ENCODE measurements at places on chromosomes 3 and 15. TPM values are rescaled to one million over a fixed set of nuclear protein-coding genes. Genes with fewer than 3 reads are reported as not detected.

The SIDT1 gene
- 2.1 TPM for polyA plus RNA-seq

The LRRC49 gene
- 20.0 TPM for polyA plus RNA-seq

The PRR23E gene
- polyA plus RNA-seq: not detected

The DUOXA2 gene
- polyA plus RNA-seq: not detected

The CNTN3 gene
- 6.3 TPM for polyA plus RNA-seq

The HYAL1 gene
- 7.7 TPM for polyA plus RNA-seq

The ACP3 gene
- 59.9 TPM for polyA plus RNA-seq

The DZIP1L gene
- 22.2 TPM for polyA plus RNA-seq

The EPHA3 gene
- 4.3 TPM for polyA plus RNA-seq

The SPINK8 gene
- 0.33 TPM for polyA plus RNA-seq

The FBLN2 gene
- polyA plus RNA-seq: 22.9 TPM

The ZBBX gene
- 5.4 TPM for polyA plus RNA-seq

The TMEM202 gene
- not detected for polyA plus RNA-seq

The MYRIP gene
- polyA plus RNA-seq: 2.0 TPM

The CHDH gene
- polyA plus RNA-seq: 8.3 TPM

The KLHL6 gene
- polyA plus RNA-seq: 1.7 TPM

The SSUH2 gene
- polyA plus RNA-seq: 4.6 TPM

The SERPINI2 gene
- 1.0 TPM for polyA plus RNA-seq

The RUBCN gene
- polyA plus RNA-seq: 10.1 TPM

The MKRN3 gene
- polyA plus RNA-seq: 2.0 TPM

The HIGD2B gene
- not detected for polyA plus RNA-seq

The MKRN2OS gene
- 0.74 TPM for polyA plus RNA-seq

The GPR87 gene
- 0.17 TPM for polyA plus RNA-seq

The TMC3 gene
- polyA plus RNA-seq: 0.24 TPM

The ATP8B4 gene
- polyA plus RNA-seq: 3.6 TPM

The SAXO2 gene
- polyA plus RNA-seq: 9.3 TPM

The CMTM8 gene
- 10.8 TPM for polyA plus RNA-seq

The OR5K2 gene
- polyA plus RNA-seq: 0.81 TPM

The CIB1 gene
- 55.7 TPM for polyA plus RNA-seq

The PTPRG gene
- 78.2 TPM for polyA plus RNA-seq

The MESP1 gene
- polyA plus RNA-seq: 1.3 TPM

The SAMD7 gene
- not detected for polyA plus RNA-seq

The DPPA4 gene
- 2.5 TPM for polyA plus RNA-seq

The CCDC33 gene
- 8.7 TPM for polyA plus RNA-seq

The HRH1 gene
- polyA plus RNA-seq: 1.9 TPM

The MOBP gene
- 0.30 TPM for polyA plus RNA-seq

The STRC gene
- polyA plus RNA-seq: 1.8 TPM

The BCHE gene
- polyA plus RNA-seq: 6.3 TPM

The CFAP20DC gene
- polyA plus RNA-seq: 4.1 TPM

The SLC25A20 gene
- polyA plus RNA-seq: 18.2 TPM

The GPR149 gene
- polyA plus RNA-seq: not detected

The PLSCR2 gene
- 1.2 TPM for polyA plus RNA-seq

The TUSC7 gene
- not detected for polyA plus RNA-seq

The RAB6B gene
- polyA plus RNA-seq: 17.0 TPM

The FAM107A gene
- 3.5 TPM for polyA plus RNA-seq

The FSD2 gene
- polyA plus RNA-seq: 0.19 TPM

The CCDC12 gene
- polyA plus RNA-seq: 56.0 TPM

The DZIP3 gene
- 35.4 TPM for polyA plus RNA-seq

The LRRC31 gene
- 0.17 TPM for polyA plus RNA-seq

The ADGRG7 gene
- polyA plus RNA-seq: 0.04 TPM

The WDR72 gene
- 73.1 TPM for polyA plus RNA-seq

The CHL1 gene
- 25.4 TPM for polyA plus RNA-seq

The VEPH1 gene
- polyA plus RNA-seq: 48.9 TPM

The ARHGAP31 gene
- polyA plus RNA-seq: 12.7 TPM

The SLC22A13 gene
- 6.1 TPM for polyA plus RNA-seq

The OXTR gene
- 1.9 TPM for polyA plus RNA-seq

The GOLGA6L7 gene
- 0.52 TPM for polyA plus RNA-seq

The CCR2 gene
- 1.6 TPM for polyA plus RNA-seq

The ONECUT1 gene
- polyA plus RNA-seq: 0.14 TPM

Measured in renal pelvis (tissue), 12 donors.